NCI-H524 treated with DMSO at 0.1 percent for 48 hours (cell line): ENCODE measurements at places on chromosomes 6 and 20.

DNA sequence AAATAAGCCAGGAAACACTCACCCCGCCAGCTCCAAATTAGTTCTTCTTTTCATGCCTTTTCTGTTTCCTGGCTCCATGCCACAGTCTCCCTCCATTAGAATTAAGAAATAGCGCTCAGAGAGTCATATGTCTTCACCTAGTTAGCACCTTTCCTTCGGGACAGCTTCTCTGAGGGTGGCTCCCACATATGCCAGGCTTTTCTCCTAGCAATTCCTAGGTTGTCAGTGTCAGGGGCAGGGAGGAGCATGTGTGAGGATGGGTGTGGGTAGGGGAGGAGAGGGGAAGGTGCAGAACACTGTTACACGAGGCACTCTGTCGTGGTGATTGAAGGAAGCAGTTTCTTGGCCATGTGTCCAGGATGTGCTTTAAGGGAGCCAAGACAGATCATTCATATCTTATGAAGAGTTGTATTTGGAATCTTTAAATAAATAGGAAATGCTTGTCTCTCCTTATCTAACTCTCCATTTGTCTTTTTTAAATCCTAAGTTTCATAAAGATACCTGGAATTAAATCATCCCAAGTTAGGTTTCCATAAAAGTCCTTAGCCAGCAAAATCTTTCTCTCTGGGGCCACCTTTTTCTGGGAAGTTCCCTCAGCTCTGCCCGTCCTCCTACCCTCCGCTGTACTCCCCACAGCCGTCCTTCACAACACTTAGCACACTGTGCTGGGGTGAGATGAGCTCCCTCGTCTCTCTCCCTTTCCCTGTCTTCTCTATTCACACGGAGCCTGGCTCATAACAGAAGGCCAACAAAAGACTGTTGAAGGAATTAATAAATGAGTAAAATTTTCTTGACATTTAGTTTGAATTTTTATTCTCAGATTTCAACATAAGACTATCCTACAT lies 361.0 kb downstream of the CD83 start:
- DNase-seq, result no peak

- no peak for DNase-seq
These were observed 20.1 kb upstream of the FAM83C start for GRCh38 chr20:35312318-35312717.

DNA sequence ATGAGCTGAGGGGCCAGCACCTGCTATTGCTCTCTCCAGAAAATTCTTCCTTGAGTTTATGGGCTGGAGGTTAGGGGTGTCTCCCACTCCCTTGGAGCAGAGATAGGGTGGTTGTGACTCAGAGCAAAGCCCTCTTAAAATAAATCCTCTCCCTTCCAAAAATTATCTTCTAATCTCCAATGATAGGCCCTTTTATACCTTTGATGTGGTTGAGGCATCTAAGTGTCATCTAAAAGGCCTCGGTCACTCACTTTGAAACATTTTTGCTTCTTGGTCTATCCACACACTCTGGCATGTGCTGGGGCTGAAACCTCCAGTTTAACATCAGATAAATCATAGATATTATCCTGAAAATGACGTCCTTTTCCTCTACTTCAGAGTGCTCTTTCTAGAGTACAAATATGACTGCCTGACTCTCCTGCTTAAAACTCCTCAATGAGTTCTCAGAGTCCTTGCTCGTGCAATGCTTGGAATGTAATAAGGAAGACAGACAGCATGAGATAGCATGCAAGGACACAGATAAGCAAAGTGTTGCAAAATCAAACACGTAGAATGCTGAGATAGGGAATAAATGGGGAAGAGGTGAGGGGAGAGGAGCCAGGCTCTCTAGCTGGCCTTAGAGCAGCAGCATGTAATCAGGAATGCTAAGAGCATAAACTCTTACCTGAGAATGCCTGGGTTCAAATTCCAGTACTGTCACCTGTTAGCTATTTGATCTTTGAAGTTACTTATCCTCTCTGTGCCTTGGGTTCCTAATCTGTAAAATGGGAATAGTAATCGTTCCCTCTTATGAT lies 374.1 kb upstream of the CITED2 start:
- no peak for DNase-seq

GRCh38 chr6:144214622-144215401 lies 64.5 kb downstream of the STX11 start:
- no peak for DNase-seq

DNA sequence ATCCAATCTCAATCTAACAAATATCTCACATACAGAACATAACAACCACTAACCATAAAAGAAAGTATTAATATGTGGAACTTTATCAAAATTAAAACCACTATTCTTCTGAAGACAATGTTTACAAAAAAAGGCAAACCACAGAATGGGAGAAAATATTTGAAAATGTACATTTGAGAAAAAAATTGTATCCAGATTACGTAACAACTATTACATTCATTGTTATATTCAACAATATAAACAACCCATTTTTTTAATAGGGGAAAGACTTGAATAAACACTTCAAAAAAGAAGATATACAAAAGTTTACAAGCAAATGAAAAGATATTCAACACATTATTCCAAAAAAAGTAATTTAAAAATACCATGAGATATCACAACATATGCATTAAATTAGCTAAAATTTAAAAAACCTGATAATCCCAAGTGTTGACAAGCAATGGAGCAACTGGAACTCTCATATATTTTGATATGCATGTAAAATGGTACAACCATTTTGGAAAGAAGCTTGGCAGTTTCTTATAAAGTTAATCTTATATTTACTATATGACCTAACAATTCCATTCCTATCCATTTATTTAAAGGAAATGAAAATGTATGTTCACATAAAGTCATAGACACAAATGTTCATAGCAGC lies 124.3 kb upstream of the CDYL start:
- no peak for DNase-seq

DNA sequence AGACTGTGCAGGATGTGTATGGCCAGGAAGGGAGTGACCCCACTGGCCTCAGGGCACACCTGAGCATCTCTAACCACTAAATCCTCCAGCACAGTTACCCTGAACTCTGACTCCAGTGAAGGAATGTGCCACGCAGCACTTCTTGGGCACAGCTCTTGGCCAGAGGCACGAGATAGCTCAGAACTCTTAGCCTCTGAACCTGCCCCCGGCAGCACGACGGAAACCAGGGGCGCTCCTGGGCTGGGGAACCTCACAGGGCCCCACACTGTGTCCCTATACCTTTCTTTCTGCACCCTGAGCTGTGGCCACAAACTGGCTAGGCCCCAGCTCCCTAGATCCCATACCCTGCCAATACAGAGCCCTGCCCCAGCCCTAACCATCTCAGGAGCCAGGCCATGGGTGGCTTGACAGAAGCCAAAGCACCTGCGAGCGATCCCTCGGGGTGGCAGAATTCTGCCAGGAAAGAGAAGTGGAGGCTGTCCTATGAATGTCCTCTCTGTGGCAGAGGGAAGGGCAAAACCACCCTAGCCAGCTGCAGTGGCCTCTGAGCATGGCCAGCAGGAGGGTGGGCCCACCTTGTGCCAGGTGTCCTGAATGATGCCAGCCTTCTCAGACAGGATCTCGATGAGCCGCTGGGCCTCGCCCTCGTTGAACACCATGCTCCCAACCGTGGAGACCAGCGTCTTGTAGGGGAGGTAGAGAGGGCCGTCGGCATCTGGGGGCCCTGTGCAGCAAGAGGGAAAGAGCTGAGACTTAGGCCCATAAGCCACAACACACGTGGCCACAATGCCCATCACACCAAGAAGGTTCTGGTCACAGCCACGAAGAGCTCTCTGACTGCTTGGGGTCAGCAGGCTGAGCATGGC lies 39.4 kb downstream of the RRBP1 start:
- no peak for DNase-seq

GRCh38 chr6:95767897-95768463 lies 190.6 kb downstream of the MANEA start:
- DNase-seq, result no peak

DNA sequence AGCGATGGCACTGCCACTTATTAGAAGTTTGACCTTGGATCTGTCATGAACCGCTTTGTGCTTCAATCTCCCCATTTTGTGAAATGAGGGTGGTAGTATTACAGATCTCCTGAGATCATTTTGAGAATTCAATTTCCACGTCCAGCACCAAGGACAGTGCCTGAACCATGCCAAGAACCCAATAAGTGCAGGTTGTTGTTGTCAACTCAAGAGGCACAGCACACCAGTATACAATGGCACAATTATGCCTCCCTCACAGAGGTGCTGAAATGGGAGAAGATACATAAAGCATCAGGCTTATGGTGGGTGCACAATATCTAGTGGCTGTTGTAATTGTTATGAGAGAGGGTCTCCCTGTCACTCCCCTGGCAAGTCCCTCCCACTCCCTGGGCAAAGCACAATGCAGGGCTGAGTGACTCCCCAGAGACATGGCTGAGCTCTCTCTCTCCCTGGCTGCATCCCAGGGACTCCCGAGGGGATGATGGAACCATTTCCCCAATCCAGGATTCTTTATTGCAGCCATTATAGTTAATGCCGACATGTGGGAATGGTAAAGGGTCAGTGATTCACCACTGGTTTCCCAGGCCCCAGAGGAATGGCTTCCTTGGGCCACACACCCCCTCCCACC lies 78.7 kb downstream of the CDH22 start:
- no peak for DNase-seq

GRCh38 chr20:62792940-62793756 lies 3.1 kb upstream of the MRGBP start:
- no peak for DNase-seq

DNA sequence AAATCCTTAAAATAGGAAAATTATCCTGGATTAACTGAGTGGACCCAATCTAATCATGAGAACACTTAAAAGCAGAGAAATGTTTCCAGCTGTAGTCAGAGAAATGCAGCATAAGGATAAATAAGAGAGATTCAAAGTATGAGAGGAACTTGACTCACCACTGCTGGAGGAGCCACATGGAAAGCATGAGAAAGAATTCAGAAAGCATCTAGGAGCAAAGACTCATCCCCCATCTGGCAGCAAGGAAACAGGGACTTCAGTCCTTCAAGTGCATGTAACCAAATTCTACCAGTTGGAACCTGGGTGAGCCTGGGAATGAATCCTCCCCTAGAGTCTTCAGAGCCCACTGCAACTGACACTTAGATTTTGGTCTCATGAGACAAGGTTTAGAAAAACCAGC lies 33.7 kb downstream of the RNF146 start:
- peak; percentile 62 for DNase-seq

DNA sequence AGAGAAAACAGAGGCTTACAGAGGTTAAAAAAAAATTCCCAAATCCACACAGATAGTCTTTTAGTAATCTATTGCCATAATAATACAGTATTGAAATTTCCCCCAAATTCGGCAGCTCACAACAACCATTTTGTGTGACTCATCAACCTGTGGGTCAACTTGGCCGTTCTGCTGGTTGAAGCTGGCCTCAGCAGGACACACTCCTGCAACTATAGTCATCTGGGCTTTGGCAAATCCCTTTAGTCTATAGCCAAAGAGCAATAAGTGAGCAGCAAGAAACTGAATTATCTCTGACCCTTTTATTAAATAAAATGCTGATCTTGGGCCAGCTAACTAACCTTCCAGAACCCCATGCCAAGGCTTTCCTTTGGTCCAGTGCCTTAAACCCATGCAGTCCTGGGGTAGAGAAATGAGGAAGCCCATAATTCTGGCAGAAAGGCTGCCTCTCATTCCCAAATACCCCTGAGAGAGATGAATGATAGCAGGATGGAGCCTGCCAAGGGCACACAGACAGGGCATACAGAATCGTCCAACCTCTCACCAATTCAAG lies 17.2 kb upstream of the SNAP25 start:
- no peak for DNase-seq

DNA sequence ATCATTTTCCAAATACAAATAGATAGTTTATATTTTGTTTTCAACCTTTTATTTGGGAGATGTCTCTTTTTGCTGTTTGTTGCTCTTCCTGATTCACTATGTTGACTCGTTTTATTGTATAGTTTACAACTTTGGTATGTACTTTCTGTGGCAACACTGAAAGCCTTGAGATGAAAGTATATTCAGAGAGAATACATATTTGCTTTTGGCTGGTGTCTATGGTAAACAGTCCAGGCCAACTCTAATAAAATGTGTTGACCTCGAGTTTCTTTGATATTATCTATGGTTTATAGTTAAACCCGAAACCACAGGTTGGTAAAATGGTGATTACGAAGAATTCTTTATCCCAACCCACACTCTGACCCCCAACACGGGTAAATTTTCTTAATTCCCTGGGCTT lies 919.6 kb upstream of the MAP3K7 start:
- no peak for DNase-seq

- no peak for DNase-seq
These were observed 125.2 kb downstream of the TAF4 start for GRCh38 chr20:61940491-61940890.

DNA sequence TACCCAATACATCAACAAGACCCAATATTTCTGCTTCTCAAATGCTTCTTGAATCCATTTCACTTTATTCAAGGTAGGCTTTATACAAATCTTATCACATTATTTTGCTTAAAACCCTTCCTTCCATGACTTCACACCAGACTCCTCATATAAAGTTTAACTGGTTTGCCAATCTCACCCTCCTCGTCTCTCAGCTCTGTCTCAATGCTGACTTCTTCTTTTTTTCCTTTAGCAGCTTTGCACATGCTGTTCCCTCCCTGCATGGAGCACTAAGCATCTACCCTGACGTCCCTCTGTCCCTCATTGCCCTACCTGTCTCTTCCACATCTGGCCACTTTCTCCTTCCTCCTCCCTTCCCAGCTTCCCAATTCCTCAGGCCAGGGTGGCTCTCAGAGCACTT lies 31.4 kb downstream of the KCNK17 start:
- DNase-seq, result no peak

DNA sequence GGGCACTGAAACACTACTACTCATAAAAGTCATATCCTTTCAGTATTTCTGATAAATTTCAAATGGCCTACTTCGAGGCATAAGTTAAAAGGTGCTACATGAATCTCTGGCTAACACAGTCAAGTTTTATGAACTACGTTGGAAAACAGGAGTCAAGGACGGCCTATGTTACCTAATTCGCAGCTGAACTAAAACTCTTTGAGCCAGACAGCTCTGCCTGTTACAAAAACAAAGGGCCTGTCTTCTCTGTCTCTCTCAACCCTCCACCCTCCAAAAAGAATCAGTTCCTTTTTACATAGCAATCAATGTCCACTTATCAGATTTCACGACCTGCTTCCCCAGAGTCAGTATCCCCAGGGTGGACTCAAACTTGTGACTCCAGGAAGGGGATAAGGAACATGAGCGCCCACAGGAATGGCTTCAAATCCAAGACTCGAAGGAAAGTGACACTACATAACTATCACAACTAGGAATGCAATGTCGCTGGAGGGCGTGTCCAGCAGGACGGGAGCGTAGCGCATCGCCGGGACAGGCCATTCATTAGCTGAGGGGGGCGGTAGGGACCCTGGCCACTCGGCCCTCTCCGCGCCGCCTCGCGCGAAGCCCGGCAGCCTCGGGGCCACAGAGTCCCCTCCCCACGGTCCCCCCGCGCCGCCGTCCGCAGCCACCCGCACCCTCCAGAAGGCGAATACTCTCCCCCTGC lies 591 bp downstream of the IBTK start:
- DNase-seq, result peak; percentile 5

GRCh38 chr6:104123227-104123626 lies 736.5 kb downstream of the HACE1 start:
- DNase-seq, result no peak
